Right lung (tissue), 10 donors: ENCODE measurements at places on chromosomes 5 and 9.

DNA sequence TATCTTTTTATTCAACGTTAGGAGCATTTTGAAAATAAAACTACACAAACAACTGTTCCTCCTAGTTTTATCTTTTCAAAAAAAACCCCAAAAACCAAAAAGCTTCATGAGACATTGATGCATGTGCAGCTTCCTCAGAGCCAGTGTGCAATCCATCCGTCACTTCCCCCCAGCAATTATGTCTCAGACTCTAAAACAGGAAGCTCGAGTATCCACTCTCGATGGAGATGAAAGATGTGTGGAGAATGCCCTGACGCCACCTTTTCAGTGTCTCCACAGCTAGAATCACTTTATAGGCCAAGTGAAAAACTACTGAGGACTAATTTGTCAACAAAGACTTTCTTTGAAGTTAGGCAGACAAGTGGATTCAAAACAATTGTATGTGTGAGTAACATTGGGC lies 408.9 kb upstream of the SMARCA2 start:
- no peak for DNase-seq

DNA sequence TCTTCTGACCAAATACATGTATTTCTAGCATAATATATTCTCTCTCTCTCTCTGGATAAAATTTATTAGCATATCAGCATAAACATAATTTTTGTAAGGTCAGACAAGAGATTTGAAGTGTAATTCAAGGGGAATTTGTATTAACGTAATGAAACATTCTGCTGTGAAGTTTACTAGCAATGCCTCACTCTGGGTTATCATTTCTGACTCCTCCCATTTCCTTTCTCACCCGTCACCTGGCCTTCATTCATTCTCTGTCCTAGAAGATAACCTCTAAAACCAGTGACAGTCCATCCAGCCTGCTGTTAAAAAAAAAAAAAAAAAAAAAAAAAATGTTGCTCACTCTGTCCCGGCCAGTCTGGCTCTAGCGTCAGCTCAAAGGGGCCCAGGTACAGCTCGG lies 27.1 kb downstream of the GRAMD2B start:
- no peak for DNase-seq

GRCh38 chr9:24090566-24090965 lies 264.5 kb upstream of the ELAVL2 start:
- DNase-seq = no peak

DNA sequence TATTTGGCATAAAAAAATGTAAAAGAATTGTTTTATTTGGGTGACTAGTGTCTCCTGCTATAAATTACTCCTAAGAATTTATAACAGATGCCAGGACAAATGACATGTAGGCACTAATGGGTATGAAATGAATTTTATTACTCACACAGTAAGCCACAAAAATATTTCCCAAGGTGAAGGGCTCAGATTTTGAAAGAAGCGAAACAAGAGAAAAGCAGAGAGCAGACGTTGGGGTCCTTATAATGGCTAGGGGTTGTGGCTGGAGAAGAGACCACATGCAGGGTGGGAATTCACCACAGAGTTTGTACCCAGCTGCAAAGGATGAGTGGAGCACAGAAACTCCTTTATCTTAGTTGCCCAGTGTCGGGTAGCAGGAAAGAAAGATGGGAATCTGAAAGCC lies 45.0 kb upstream of the PRR16 start:
- DNase-seq = no peak

DNA sequence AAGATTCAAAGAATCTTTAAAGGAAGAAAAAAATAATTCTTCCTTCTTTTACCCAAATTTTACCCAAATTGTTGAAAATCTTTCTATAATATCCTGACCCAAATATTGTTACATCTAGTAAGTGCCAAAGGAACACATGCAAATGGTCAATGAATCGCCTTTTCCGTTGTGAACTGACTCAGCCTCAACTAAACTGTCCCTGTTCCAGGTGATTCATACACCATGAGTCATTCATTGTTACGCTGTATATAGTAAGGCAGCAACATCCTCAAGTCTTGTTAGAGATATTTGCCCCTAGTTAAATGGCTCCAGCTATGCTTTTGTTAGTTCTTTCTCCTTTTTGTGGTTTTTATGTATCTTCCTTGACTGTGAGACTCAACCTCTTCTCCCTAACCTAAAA lies 9.7 kb downstream of the PTGER4 start:
- DNase-seq = no peak

DNA sequence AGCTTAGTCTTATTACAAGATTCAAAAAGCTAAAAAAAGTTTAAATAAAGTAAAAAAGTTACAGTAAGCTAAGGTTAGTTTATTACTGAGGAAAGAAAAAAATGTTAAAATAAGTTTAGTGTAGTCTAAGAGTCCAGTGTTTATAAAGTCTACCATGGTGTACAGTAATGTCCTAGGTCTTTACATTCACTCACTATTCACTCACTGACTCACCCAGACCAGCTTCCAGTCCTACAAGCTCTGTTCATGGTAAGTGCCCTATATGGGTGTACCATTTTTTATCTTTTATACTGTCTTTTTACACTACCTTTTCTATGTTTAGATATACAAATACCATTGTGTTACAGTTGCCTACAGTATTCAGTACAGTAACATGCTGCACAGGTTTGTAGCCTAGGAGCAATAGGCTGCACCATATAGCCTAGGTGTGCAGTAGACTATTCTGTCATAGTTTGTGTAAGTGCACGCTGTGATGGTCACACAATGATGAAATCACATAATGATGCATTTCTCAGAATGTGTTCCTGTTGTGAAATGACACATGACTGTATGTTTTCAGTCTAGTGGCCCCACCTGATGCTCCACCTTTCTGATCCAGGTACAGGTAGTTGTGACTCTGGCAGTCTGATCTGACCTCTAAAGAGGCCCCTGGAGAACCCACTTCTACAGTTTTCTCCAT lies 45.7 kb downstream of the SNX18 start:
- no peak for DNase-seq

GRCh38 chr9:106102821-106103220 lies 408.5 kb downstream of the TMEM38B start:
- no peak for DNase-seq

DNA sequence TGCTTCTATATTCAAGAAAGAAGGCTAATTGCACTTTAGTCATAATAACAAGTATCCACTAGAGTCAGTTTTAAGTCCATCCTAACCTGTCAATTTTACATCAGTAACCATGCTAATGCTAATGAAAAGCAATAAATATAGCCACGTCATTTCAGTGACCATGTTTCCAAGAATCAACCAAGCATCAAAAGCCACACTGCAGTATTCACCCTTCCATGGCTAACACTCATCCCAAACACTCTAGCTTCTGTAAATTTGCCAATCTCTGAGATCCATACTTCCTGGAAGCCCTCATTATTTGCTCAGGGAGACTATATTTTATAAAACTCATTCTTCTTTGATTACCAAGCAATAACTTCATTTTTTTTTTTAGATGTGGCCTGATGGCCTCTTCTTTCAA lies 712.0 kb downstream of the CETN3 start:
- DNase-seq = no peak

DNA sequence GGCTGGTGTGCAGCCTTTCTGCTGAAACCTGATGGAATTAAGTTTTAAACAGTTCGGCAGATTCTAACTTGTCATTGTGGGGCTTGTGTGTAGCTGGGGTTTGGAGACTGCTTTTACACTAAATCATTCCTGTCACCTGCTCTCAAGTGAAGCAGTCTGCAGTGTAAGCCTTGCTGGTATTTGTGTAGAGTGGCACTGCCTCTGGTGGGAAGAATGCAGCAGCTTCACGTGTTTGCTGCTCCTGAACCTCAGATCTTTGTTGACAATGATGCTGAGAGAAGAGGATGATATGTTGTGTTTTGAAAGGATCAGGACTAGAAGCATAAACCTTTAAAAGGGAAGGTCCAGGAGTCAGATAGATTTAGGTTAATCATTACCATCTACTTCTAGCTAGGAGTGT lies 88.1 kb downstream of the KDM4C start:
- DNase-seq = no peak

GRCh38 chr5:154076240-154076922 lies 37.6 kb downstream of the MFAP3 start:
- DNase-seq = no peak

DNA sequence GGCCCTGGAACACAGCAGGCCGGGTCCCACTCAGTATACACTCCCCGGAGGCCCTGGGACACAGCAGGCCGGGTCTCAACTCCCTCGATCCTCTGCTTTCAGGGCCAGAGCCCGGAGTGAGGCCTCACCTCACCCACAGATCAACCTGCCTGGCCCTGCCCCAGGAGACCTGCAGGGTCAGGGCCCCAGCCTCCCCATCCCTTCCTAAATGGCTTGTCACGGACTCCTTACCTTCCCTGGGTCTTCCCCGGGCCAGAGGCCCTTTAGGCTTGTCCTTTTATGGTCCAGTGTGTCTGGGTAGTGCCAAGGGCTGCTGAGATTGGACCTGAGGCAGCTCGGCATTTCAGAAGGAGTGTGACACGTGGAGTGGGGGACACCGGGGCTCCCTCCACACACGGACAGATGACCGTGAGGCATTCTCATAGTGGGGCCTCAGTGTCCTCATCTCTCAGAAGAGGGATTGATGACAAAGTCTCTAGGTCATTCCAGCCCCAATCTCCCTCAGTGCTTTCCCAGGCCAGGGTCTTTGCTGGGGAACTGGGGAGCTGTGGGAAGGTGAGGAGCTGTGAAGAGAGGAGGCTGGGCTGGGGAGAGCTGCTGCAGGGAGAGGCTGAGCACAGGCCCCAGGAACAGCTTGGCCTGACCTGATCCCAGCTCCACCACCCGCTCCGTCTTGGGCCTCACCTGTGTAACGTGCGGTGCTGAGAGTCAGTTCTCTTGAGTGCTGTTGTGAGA lies 18.0 kb upstream of the PLEKHG4B start:
- DNase-seq = no peak

DNA sequence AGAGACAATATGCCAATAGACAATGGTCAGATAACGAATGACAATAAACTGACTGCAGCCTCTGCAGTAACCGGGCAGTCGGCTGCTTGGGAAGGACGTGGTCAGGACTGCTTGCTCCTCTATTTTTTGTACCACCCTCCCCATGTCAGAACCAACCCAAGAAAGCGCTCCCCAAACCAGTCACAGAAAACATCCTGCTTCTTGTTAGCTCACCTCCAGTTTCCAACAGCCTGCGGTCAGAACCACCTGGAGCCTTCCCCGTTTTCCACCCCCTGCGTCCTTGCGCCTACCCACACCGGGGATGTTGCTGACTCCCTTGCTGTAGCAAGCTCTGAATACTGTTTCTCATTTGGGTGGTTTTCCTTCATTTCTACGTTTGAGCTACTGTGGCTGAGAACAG lies 1.7 kb upstream of the MRNIP start:
- no peak for DNase-seq

GRCh38 chr5:115810761-115811160 lies 5.7 kb downstream of the CDO1 start:
- DNase-seq = no peak

DNA sequence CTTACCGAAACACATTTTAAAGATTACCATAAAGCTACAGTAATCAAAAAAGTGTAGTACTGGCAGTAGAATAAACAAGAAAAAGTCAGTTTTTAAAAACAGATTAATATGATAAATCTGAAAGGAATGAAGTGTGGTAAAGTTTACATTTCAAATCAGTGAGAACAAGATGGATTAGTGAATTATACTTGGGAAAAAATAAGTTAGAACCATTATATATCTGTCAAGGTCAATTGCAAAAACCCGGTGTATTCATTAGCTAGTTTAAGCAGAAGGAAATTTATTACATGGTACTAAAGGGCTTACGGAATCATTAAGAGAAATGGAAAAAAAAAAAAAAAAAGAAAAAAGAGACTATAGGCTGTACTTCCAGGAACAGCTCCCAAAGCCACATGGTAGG lies 164.3 kb downstream of the MUSK start:
- DNase-seq = no peak

DNA sequence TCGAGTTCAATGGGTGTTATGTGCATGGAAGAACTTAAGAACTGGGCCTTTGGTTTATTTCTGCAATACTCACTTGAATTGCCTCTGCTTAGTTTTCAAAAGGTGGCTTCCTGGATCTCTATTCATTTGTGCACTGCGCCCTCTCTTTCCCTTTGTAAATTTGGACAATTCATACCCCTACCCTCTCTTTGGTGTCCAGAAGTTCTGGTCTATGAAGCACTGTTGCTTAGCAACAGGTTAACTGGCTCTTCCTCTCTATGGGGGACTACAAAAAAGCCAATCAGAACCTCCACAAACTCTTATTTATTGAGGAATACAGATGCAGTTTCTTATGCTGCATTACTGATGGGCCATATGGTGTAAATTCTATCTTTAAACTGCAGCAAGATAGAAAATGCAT lies 13.5 kb upstream of the FAM120A start:
- DNase-seq = no peak
